ENCODE measurements at places on chromosomes 12 and 14.

GRCh38 chr12:31710021-31710818 lies 18.6 kb downstream of the AMN1 start:
- DNase-seq: no peak

- no peak for DNase-seq
Observed at GRCh38 chr12:82124711-82125380, 233.3 kb downstream of the CCDC59 start.

GRCh38 chr14:98077176-98077575 lies 1194.8 kb downstream of the BCL11B start:
- no peak for DNase-seq

GRCh38 chr12:24960222-24960855 lies 11.4 kb upstream of the BCAT1 start:
- DNase-seq: peak; percentile 61

DNA sequence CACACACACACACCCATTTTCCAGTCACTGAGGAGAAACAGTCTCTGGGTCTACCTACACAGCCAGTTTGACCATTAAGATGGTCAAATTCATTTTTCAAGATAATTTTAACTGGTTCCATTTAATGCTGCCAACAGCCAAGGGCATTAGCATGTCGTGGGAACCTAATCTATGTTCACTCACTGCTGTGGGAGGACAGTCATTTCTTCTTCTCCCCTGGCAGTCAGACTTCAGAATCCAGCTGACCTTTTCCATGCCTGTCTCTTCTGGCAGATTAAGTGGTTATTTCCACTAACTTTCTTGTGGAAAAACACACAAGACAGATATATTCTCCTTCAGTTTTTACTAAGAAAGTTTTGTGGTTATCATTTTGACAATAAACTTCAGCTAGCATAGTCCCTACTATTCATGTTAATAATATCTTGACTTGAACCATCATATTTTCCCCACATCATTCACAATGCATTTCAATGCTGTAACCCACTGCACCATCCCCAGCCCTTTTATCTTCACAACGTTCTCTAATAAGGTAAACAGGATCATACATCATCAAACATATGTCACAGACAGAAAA lies 82.2 kb downstream of the DAD1 start:
- no peak for DNase-seq

DNA sequence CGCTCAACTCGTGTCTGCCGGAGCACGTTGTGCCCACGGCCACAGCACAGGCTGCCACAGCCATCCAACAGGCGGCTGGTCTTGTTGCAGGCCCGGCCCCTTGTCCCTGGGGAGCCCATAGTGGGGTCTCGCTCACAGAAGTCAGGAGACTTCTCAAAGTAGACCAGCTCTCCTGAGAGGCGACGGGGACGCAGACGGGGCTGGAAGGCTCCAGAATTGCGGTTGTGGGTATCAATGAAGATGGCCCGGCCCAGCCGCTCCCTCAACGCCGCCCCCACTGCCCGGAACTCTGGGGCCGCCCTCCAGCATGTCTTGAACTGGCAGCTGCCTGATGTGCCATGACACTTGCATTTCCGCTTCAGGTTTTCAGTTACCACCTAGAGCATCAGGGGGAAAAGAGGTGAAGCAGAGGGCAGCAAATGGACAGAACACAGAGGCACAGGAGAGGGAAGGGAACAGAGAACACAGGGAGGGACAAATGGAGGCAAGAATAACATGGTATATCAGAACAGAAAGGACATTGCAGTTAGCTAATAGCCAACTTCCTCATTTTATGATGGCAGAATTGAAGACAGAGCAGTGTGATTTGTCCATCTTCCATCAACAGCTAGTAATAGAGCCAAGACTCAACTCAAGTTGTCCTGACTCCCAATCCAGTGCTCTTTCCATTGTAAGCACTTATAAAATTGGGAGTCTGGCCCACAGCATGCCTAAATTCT lies 5.2 kb downstream of the WNT10B start:
- DNase-seq: no peak
